ENCODE measurements at places on chromosomes 13 and 19.

DNA sequence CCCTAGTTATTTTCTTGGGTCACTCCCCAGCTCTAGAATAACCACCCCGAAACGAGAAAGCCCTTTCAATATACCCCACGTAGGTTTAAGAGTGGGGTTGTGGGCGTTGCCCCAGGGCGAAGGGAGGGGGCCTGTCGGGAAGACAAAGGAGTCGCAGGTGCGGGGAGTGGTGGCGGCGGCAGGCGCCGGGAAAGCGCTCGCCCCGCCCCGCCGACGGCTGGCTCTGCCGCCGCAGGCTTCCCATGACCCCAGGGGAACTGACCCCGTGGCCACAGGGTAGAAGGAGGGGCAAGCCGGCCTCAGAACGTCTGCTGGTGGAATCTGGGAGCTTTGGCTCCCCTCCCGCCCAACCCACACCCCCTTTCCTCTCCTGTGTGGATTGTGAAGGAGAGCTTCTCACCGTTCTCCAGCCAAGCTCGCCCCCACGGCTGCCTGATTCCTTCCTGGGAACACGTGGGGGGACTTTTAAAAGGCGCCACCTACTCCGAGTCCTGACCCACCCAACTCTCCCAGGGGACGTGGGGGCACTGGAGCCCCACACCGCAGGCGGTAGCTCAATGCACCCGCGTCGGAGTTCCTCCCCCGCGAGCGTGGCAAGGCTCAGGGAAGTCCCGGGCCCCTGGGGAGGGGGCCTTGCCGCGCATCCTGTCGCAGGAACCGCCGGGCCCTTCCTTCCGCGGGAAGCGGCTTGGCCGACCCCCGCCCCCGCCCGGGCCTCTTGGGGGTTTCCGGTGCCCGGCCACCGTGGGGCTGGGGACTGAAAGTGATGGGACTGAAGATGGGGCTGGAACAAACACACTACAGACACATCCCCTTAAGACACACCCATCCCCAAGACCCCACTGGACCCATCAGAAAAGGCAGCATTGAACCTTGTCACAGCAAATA lies 5.5 kb downstream of the IER2 start:
- peak; percentile 28 for DNase-seq

- DNase-seq, result no peak
These were observed 54.7 kb downstream of the TNFSF11 start for GRCh38 chr13:42628666-42629065.

DNA sequence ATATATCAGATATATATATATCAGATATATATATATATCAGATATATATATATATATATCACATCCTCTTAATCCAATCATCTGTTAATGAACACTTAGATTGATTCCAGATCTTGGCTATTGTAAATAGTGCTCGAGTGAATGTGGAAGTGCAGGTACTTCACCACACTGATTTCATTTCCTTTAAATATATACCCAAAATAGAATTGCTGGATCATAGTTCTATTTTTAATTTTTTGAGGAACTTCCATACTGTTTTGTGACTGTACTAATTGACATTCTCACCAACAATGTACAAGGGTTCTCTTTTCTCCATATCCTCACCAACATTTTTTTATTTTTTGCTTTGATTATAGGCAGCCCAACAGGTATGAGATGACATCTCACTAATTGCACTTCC lies 277.5 kb downstream of the NHLRC3 start:
- no peak for DNase-seq

DNA sequence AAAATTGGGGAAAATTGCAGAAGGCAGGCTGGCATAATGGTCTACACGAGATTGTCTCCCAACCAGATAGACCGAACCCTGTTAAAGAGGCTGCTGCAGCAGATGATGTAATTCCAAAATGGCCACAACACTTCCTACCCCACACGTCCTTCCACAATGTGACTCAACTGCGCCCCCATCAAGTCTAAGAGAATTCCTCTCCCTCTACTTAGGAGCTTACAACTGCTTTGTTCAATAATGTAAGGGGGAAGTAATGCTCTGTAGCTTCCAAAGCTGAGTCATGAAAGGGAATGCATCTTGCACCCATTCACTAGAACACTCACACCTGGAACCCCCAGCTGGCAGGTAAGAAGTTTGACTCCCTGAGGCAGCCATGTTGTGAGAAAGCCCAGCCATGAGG lies 117.8 kb upstream of the IRS2 start:
- DNase-seq, result no peak

GRCh38 chr13:29654384-29654783 lies 58.9 kb upstream of the SLC7A1 start:
- no peak for DNase-seq

DNA sequence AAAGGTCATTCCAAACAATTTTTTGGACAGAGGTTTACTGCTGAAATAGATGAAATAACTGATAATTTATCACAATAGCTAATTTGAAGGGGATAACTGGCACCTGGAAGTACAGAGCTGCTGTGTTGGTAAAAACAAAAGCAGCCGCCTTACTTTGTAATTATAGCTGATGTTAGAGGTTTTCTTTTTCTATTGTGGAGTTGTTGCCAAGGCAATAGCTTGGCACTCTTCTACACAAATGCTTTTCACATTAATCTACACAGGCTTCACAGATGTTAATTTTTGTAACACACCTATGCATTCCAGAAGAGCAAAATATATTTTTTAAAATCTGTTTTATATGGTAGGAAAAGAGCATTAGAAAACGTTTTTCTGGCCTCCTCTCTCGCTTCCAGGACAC lies 56.9 kb downstream of the LACC1 start:
- no peak for DNase-seq

DNA sequence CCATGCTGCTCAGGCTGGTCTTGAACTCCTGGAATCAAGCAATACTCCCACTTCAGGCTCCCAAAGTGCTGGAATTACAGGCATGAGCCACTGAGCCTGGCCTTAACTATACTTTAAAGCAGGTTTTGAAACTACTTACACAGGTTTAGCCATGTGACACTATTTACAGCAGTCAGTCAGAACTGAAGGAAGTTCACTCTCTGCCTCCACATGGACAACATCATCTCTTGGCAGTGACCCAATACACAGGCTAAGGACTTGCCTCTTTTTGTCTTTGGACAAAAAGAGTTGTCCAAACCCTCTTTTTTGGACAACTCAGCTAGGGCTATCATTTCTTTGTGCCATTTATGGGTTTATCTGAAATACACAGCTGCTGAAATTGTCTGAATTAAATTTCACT lies 89.0 kb upstream of the CLDN10 start:
- no peak for DNase-seq

DNA sequence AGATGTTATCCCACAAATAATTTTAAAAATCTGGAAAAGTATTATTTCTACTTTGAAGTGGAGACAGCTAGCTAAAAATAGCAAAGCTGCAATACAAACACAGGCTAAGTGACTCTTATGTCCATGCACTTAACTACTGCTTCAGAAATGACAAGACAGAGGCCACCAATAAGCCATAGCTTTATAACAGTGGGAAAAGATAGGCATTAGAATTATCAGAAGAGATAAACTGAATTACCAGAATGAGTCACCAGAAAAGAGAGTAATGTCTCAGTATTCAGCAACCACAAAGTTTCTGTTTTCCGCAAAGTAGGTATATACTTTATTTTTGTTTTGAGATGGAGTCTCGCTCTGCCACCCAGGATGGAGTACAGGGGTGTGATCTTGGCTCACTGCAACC lies 17.1 kb downstream of the CLN5 start:
- DNase-seq, result no peak

- DNase-seq, result no peak
These were observed 335.5 kb downstream of the FOXO1 start for GRCh38 chr13:40330950-40331349.

DNA sequence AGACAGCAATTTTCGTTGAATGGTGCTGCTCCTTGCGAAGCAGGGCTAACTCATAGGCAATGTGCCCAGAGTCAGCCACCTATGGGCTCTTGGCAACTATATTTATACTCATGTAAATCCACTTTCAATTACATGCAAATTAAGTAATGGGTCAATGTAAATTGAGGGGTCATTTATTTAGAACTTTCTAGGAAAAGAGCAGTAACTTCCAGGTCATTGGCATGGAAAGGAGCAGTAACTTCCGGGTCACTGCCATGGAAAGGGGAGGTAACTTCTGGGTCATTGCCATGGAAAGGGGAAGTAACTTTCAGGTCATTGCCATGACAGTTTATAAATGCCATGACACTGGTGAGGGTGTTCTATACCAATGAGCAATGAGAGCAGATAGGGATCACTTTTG lies 11.6 kb downstream of the KLK4 start:
- DNase-seq, result no peak

DNA sequence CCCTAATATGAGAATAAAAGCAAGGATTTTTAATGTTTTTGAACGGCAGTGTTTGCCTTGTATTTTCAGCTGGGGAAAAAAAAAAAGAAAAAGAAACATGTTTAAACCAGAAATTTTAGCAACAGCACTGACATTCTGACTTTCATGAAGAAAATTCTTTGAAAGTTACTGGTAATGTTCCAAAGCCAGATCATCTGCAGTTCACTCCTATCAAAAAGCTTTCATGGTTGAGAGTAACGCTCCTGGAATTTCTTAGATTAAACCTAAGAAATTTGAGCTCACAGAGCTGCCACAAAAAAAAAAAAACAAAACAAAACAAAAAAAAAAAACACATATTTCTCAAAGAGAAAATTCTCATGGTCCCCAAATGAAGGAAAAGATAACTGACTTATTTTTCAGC lies 1106.7 kb downstream of the EFNB2 start:
- no peak for DNase-seq

GRCh38 chr13:97283888-97284287 lies 61.8 kb downstream of the MBNL2 start:
- no peak for DNase-seq

DNA sequence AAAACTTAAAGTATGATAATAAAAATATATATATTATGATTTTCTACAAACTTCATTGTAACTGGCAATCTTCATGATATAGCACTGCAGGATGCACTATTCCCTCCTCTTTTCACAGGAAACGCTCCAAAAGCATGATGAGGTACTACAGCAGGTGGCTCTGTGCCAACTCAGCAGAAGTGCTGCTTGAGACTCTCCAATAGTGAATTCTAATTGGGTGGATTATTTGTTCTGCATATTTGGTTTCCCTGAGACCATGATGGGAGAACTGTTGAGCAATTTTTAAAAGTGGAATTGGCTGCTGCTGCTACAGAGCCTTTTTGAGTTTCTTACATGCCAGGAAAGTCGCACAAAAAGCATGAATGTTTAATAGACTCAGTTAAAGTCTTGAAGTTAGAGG lies 1782.4 kb upstream of the PCDH20 start:
- peak; percentile 88 for DNase-seq

DNA sequence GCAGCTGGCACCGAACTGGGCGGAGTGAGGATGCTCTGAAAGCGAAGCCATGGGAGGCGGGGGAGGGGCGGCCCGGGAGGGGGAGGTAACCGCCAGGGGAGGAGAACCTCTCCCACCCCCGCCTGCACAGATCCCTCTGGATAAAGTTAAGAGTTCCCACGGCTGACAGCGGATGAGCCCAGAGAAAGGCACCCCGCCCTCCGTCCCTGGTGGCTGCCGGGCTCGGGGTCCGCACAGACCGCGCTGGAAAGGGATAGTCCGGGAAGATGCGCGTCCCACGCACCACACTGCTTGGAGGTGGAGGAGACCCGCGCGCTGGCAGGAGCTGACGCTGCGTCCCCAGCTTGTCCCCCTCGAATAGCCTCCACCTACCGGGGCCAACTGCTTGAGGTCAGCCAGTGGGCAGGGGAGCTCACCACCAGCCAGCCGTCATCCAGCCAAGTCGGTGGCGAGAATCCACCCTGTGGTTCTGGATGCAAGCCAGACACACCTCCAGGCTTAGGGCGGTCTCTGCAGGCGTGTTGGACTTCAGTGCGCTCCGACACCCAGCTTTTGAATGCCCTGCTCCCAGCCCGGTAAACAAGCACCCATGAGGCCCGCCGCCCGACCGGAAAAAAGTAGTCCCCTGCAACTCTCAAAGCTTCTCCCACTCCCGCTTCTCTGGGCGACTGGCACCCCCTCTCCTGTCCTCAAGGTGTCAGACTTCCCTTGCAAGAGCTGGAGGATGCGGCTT lies at the start of gene TRPC4:
TSS of gene TRPC4 (minus strand) at position 17 of the 733 bp plus-strand sequence. CDS start 86,439 bp downstream, outside the sequence.
- DNase-seq, result peak; percentile 81

DNA sequence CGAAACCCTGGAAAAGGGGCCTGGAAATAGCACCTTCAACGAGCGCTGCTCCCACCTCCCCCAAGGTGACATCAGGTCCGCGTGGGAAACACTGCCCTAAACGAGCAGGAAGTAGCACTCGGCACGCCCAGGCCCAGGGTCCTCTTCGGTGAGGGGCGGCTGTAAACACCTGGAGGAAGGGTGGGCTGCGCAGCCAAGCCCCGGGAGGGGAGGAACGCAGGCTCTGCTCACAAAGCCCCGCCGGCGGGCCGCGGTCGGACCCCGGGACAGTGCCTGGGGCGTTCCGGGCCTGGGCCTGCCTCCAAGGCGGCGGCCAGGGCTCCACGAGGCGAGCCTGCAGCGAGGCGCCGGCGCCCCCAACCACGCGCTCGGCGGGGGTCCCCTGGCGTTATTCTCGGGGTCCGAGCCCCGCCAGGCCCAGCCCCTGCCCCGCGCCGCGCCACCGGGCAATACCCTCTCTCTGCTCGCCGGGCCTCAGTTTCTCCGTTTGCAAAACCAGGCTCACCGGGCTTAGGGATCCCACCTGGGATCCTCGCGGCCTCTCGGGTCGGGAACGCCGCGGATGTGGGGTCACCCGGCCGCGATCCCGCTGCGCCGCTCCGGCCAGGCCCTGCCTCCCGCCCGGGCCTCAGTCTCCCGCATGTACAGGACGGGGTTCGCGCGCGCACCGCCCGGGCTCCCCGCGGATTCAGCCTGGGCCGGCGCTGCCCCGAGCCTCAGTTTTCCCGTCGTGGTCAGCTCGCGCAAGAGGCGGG lies 630 bp downstream of the RNF126 start:
- no peak for DNase-seq

GRCh38 chr19:16191216-16191908 lies 6.2 kb downstream of the FAM32A start:
- DNase-seq, result no peak

GRCh38 chr19:51887522-51888498 lies at the start of gene ZNF577:
Gene ZNF577 (minus strand): TSS chr19:51887951. CDS start chr19:51880382, 7,569 bp downstream.
- DNase-seq, result no peak

- DNase-seq, result peak; percentile 70
These were observed 605 bp downstream of the CAPNS1 start for GRCh38 chr19:36140304-36141038.

- no peak for DNase-seq
These were observed 4.8 kb downstream of the GNA15 start for GRCh38 chr19:3140667-3141038.

DNA sequence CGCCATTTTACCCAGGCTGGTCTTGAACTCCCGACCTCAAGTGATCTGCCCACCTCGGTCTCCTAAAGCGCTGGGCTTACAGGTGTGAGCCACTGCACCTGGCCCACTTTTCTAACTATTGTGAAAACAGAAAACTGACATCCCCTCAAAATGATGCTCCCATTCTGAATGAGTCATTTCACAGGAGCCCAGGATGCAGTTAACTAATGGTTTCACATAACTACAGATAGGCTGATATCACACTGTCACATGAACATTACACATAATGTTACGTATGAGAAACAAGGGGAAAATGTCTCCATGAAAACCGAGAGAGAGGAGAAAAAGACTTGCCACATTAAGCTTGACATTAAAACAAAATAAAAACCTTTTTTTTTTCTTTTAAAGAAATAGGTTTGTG lies 37.5 kb downstream of the N4BP2L2 start:
- DNase-seq, result no peak
